RWPE1 (cell line): ENCODE measurements at places on chromosomes 16 and 17.

GRCh38 chr16:55832425-55832772 lies 497 bp downstream of the CES1 start:
- no peak for DNase-seq

- peak; percentile 69 for DNase-seq
These were observed 6.9 kb upstream of the ELAC2 start for GRCh38 chr17:13024526-13025257.

- peak; percentile 96 for DNase-seq
These were observed 11.2 kb upstream of the CEP20 start for GRCh38 chr16:15899538-15900100.

GRCh38 chr17:37086334-37086733 lies 137.6 kb downstream of the AATF start:
- no peak for DNase-seq

DNA sequence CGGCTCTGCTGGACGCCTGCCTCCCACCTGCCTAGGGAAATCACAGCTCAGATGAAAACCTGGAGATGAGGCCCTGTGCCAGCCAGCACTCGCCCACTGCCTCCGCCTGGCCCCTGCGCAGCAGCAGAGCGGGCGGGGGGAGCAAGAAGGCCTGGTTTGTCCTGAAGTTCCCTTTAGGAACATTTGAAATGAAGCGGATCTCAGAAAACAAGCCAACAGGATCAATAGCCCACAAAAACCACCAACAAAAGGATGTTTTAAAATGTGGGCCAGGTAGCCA lies 48.0 kb downstream of the RBFOX3 start:
- DNase-seq, result no peak

DNA sequence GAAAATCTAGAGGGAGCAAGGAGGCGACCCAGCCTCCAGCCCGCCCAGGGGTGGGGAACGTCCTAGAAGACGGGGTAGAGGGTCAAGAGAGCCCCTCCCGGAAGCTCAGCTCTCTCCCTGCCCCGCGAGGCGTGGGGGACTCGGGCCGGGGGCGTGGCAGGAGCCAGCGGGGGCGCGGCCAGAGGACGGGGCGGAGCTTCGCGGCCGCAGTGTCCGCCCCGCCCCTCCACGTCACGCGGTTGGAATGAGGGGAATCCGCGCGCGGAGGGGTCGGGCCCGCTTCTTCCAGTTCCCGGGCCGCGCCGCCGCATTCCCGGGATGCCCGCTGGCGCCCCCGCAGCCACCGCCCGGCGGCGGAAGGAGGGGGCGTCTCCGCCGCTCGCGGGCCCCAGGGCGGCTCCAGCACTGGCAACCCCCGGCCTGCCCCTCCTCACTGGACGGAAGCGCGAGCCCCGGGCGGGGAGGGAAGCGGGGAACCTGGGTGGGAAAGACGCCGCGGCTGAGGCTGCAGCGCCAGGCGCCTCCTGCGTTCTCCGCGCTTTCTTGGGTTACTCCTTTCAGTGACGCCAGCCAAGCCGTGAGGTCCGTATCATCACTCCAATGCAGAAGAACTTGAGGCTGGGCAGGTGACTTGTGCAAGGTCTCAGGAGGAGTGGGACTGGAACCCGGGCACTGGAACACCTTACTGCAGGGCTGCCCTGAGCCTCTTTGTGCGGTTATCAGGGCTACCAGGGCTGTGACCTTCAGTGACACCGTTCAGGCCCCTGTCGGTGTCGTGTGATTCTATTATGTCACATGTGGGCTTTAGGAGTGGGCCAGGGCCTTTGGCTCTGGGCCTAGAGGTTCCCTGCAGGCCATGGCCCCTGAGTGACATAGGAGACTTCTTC lies 4.3 kb downstream of the MYO1C start:
- DNase-seq, result peak; percentile 82

GRCh38 chr17:73232587-73233373 lies 28.9 kb downstream of the CPSF4L start:
- peak; percentile 44 for DNase-seq

GRCh38 chr17:12664894-12665262 lies 812 bp upstream of the MYOCD start:
- DNase-seq, result no peak

DNA sequence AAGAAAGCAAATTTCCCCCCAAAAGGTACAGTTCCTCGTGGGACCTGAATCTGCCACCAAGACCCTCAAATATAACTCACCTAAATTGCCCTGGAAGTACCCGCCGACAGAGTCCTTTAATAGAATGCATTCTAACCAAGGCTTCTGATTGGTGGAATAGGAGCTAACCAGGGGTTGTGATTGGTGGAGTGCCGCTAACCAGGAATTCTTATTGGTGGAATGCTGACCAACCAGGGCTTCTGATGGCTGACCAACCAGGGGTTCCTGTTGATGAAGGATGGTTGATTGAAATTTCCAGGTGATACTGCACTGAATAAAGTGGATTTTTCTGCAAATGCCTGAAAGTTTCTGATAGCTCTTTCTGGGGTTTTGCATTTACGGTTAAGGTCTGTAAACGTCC lies 6.5 kb downstream of the TFAP4 start:
- DNase-seq, result peak; percentile 64

- DNase-seq, result no peak
These were observed 184.0 kb upstream of the GSE1 start for GRCh38 chr16:85428899-85429775.

DNA sequence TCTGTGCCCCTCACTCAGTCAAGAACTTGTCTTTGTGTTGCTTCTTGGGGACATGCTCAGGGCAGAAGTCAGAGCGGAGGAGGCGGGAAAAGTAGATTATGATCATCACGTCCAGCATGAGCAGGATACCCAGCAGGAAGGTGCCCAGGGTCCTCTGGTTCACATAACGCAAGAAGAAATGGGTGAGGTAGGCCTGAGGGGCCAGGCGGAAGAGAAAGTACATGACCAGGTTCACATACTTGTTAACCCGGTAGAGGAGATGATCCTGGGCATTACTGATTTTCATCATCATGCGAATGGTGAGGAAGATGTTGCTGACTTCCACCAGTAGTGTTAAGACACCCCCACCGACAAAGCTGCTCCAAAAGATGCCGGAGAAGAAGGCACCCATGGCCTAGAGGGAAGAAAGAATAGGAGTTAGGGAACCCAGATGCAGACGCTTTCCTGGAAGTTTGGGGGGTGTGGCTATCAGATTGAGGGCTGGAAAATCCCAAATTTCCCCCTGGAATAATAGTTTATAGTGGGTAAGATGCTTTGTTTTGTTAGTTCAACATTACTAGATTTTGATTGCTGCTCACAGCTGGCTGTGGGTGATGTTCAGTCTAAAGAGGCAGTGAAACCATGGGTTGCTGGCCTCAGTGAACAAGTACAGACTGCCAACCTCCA lies 1.4 kb downstream of the TLCD1 start:
- DNase-seq, result no peak

DNA sequence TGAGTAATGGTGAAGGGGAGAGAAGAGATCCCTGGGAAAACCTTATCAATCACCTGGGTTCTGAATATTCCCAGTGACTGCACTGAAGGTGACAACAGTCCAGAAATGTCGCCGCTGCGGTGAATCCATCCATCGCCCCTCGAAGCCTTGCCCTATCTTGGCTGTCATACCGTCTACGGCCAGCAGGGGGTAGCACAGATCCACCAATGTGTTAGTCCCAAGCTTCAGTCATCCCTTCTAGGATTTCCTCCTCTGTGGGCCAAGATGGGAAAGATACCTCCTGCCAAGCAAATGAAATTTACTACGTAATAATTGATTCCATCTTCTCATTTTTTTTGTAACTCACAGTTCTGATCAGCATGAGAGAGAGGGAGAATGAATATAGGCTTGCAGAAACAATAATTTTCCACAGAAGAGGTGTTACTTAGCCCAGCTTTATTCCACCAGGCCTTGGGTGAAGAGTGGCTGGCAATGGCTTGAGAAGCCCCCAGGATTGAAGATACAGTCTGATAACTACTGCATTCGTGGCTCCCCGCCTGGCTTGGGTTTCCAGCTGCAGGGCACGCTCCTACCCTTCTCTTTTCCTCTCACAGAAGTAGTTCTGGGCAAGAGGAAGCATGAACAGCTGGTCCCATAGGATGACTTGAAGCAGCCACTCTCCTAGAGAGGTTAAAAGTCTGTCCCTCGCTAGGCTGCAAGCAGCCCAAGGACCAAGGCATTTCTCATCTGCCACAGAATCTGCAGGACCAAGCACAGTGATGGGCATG lies 2.6 kb upstream of the FMNL1 start:
- DNase-seq, result peak; percentile 70

DNA sequence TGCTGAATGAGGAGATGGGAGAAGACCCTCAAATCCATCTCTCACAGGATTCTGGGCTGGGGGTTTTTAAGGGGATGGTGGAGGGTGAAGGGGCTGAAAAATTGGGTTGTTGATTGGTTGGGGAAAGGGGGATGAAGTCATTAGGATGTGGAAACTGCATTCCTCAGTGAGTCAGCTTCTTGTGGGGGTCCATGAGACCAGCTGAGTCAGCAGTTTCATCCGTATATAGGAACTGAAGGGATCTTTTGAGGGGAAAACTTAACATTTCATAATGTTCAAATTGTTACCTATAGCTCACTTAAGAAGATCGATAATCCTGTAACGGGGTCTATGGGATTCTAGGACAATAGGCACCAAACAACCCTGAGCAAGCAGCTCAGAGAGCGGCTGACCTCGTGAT lies 213.4 kb downstream of the CBLN1 start:
- DNase-seq, result no peak

- peak; percentile 42 for DNase-seq
These were observed 6.3 kb downstream of the ESRP2 start for GRCh38 chr16:68229431-68230175.

- no peak for DNase-seq
These were observed 9.6 kb upstream of the RNF112 start for GRCh38 chr17:19401321-19402010.

DNA sequence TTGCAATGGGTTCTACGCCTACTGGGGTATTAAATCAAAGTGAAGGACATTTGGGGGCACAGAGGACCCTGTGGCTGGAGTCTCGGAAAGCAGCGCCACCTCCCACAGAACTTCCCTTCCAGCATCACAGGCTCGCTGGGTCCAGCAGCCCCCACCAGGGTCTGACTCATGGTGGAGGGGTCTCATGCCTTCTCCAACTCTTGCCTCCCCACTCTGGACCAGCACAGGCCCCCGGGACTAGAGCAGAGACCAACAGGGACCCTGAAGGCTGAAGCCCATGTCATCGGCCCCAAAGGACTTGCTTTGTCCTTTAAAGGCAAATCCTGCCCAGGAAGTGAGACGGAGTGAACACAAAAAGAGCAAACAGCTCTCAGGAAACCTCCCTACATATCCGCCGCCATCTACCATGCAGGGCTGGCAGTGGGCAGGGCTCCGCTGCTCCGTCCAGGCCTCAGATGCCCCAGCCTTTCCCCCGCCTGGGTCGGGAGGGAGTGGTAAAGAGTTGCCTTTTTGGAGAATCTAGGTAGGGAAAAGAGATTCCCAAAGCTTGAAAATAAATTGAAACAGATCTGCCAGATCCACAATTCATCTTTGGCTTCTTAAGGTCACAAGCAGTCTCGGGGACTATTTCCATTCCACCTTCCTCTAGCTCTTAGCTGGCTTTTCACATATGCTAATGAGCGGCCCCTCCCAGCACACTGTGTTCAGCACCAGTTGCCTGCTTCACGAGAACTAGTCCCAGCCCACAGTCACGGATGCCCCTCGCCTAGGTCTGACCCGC lies 2.1 kb upstream of the GPRC5C start:
- DNase-seq, result no peak

DNA sequence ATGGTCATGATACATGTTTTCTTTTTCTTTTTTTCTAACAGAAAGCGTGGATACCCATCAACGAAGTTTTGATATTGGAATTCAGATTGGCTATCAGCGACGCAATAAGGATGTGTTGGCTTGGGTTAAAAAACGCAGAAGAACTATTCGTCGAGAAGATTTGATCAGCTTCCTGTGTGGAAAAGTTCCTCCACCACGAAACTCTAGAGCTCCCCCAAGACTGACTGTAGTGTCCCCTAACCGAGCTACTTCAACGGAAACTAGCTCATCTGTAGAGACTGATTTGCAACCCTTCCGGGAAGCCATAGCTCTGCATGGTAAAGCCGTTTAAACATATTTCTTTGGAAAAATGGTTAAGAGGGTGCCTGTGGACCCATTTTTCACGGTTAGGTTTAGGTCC lies 11.5 kb downstream of the HAPSTR1 start:
- DNase-seq, result no peak

DNA sequence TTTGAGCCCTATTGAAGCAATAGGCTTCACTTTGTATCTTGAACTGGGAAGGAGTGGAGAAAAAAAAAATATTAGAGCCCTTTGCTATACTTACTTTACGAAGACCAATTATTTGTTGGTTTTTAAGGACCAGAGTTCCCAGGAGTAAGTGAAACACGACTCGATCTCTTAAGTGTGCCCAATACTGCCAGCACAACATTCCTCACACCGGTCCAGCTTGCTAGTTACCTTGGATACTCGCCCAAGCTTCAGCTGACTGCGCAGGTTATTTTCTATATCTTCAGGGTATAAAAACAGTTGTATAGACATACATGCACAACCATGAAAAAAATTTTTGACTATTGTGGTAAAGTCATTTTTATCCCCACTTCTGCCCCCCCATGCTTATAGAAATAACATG lies 72.1 kb downstream of the RPTOR start:
- DNase-seq, result no peak

DNA sequence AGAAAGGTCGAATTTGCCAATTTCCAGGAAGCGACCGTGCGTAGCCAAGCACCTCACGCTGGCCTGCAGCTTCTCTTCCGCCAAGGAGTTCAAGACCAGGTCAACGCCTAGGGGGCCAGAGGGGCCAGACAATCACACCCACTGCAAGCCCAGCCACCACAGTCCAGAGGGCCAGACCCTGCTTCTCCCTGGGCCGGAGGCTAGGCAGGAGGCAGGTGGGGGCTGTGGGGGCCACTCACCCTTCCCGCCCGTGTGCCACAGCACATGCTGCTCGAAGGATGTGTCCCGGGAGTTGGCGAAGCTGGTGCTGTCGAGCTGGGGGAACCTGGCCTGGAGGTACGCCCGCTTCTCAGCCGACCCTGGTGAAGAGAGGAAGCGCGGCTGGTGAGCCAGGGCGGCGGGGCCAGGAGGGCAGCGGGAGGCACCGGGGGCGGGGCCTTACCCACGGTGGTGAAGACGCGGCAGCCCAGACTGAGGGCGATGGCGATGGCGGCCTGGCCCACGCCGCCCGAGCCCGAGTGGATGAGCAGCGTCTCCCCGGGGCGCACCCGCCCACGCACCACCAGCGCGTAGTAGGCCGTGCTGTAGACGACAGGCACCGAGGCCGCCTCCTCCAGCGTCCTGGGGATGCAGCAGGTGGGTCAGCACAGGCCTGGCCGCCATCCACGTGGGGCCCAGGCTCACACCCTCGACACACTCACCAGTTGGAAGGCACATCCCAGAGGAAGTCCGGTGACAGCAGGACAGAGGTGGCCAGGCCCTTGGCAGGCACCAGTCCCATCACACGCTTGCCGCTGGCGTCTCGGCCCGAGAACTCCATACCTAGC lies 14.3 kb downstream of the FASN start:
- no peak for DNase-seq

DNA sequence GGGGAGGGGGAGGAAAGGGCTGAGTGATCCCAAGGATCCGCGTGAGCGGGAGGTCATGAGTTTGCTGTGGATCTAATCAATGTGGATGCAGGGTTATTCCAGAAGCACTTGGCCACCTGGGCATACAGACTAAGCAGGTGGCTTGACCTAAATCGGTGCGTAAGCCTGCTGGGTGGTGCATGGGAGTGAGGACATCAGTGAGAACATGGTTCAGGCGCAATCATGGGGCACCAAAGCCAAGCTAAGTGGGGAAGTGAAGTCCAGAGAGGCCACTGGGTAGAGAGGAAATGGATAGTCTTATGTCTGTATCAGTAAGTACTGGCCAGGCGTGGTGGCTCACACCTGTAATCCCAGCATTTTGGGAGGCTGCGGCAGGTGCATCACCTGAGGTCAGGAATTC lies 18.9 kb upstream of the MFSD6L start:
- no peak for DNase-seq
